GOT3 (cell line): ENCODE measurements at places on chromosomes 6 and 20.

DNA sequence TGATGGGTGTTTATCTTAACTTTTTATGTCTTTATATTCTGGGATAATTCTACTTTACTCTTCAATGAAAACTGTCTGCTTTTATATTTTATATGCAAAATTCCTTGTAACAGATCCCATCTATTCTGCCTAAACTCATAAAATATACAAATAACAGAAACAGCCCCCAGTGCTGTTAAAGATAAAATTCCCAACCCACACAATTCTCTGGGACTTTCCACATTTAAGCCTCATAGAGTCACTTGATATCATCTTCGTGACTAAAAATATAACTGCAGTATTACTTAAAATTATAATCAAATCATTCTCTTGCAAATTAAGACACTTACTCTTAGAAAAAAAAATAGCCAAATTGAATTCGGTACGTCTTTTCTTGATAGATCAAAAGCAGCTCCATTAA is 60.2 kb downstream of the INSM1 start:
- DNase-seq, result no peak

- DNase-seq, result no peak
Measured at GRCh38 chr20:25637247-25637646, 13.4 kb upstream of the NANP start.

GRCh38 chr20:32227744-32228688 is 20.3 kb downstream of the POFUT1 start:
- DNase-seq, result no peak

DNA sequence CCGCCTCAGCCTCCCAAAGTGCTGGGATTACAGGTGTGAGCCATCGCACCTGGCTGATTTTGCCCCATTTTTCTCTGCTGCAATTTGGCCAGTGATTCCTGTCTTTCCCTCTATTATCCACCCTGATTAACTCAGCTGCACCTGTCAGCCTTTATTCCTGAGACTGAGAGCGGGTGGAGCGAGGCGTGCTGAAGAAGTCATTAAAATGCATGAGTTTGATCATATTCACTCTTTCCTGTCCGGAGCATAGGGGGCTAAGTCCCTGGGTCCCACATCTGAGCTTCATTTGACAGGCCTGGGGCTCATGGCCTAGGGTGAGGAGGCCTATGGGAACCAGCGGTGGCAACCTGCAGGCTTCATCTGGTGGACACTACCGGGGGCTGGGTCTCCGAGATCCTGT is 25.7 kb upstream of the CTNNBL1 start:
- no peak for DNase-seq

DNA sequence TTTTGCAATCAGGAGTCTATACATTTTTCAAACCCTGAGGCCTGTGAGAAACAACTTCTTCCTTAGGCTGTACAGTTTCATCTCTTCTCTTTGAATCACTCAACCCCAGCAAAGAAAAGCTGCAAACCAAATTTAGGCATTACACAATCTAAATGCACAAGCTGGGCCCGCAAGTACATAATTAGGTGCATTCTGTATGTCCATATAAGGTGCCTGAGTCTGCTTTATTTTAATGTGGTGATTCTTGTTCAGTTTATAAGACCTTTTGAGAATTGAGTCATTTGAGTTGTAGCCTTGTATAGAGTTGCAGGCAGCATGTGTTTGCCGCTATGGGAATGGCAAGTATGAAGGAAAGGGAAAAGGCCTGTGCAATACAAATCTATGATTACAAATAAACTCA is 709.6 kb upstream of the MARCKS start:
- no peak for DNase-seq

- DNase-seq, result no peak
Measured at GRCh38 chr6:117169064-117169665, 96.2 kb upstream of the VGLL2 start.

GRCh38 chr6:91633374-91634111 is 1046.7 kb upstream of the MAP3K7 start:
- no peak for DNase-seq

GRCh38 chr20:12264711-12265110 is 347.0 kb downstream of the BTBD3 start:
- no peak for DNase-seq

DNA sequence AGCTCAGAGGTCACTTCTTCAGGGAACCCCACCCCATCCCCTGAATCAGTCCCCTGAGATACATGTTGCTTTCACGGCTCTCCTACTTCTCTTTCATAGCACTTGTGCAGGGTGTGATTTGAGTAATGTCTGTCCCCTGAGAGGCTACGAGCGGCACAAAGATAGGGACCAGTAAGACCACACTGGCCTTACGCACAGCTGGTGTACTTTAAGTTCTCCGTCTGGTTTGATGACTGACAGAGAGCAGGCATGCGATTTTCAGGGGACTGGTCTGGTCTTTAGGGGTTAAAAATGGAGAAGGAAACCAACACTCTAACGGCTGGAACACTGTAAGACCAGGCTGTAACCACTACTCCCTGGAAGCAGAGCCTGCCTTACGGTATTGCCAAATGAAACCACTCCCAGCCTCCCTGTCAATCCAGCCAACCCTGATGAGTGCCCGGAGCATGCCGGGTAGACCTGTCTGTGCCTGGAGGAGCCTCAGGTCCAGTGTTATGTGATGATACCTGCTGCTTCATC is 47.1 kb downstream of the ELMO2 start:
- DNase-seq, result no peak

- no peak for DNase-seq
Measured at GRCh38 chr20:7237251-7237650, 469.8 kb downstream of the BMP2 start.

- DNase-seq, result no peak
Measured at GRCh38 chr20:34971561-34972235, 16.0 kb downstream of the MYH7B start.

- DNase-seq, result no peak
Measured at GRCh38 chr6:161963634-161964234, 689.9 kb upstream of the AGPAT4 start.

GRCh38 chr20:21548390-21549035 is 34.6 kb upstream of the NKX2-2 start:
- no peak for DNase-seq

- no peak for DNase-seq
Measured at GRCh38 chr6:144343701-144344428, 58.7 kb downstream of the UTRN start.

- DNase-seq, result no peak
Measured at GRCh38 chr20:24980291-24981053, 12.1 kb downstream of the APMAP start.

DNA sequence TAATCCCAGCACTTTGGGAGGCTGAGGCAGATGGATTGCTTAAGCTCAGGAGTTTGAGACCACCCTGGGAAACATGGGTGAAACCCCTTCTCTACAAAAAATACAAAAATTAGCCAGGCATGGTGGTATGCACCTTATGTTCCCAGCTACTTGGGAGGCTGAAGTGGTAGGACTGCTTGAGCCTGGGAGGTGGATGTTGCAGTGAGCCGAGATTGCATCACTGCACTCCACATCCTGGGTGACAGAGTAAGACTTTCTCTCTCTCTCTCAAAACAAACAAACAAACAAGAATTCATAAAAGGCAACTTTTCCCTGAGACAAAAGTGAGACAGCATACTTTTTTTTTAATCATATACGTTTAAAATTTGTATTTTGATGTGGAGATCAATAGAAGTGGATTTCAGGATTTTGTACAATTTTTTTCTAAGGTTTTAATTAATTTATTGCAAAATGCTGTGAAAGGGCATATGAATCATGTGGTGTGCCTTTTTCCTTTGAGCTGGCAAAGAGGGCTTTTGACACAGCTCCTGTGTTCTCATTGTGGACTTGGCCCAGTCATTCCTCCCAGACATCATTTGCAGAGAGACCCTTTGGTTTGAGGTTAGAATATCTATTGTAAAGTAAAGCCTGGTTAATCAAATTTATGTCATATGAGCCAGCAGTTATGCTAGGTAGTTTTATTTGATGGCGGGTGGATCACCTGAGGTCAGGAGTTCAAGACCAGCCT is 77.1 kb downstream of the TULP4 start:
- no peak for DNase-seq

DNA sequence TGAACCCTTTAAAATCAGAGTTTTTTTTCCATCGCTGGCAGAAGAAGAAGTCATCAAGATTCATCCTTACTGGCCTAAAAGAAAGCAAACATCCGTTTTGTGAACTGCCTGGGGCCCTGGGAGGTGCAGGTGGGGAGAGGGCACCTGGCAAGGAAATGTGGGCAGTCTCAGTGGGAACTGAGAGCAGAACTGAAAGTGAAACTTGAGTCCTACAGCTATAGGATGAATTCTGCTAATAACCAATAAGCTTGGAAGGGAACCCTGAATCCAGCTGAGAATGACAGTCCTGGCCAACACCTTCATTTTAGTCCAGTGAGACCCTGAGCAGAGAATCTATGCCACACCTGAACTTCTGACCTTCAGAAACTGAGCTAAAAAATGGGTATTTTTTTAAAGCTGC is 130.1 kb upstream of the ASCC3 start:
- no peak for DNase-seq

GRCh38 chr20:53622247-53623133 is 28.9 kb upstream of the ZNF217 start:
- no peak for DNase-seq
